HFF-Myc (cell line): ENCODE measurements at places on chromosomes 4 and X.

- no peak for DNase-seq
These were observed 221.7 kb downstream of the RBMX2 start for GRCh38 chrX:130623518-130623917.

DNA sequence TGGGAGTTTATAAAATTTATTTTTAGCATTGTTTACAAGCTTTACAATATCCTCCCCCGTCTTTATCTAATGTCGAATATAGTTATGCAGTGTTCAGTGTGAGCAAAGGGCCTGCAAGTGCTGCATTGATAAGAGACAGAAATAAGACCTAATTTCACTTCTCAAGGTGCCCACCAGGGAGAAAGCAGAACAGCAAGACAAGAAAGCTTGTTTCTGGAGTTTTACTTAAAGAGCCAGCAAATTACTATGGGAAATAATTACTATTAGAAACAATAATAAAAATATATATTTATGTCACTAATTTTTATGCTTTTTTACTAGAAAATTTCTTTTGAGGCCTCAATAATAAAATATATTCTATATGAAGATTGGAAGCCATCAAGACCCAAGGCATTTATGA is 2677.7 kb downstream of the ARAP2 start:
- no peak for DNase-seq

DNA sequence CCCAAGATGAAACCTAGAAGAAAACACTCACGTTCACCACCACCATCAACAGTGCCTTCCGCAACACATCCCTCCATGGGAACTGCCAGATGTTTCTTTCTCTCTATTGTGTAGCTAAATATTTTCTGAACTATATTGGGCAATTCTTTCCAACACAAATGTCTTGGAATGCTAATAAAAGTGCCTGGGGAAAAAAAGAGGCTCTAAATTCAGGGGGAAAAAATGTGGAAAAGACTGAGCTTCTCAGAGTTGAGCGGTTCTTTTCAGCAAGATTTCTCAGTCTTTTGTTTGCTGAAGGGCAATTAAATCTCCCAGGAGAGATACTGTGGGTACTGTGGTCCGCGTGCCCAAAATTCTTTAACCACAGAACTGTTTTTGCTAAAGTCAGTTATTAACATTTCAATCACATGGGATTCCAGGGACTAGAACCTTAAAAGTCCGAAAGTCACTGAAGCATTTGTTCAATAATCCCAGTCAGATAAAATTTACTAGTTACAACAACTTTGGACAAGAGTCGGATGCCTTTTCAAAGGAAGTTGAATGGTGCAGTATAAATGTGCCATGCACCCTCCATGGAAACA is 51.9 kb upstream of the DHRSX start:
- DNase-seq = peak; percentile 61

- no peak for DNase-seq
These were observed 32.7 kb downstream of the DMD start for GRCh38 chrX:33178690-33179089.

- peak; percentile 0 for DNase-seq
These were observed 33.2 kb upstream of the BMP15 start for GRCh38 chrX:50877310-50877709.

DNA sequence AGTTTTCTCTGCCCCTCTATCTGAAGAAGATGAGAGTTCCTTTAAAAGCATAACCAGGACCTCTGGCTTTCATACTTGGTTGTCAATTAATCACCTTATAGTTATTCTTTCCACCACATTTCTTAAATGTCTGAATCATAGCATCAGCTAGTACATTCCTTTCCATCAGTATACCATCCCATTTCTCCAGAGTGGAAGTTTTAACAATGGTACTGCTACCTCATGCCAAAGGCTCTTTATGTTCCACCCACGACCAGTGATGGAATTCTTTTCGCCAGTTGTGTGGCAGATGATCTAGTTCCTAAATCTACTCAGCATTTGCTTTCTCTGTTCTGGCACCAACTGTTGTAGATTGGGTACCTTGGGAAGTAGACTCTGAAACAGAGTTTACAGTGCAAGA is 379.8 kb downstream of the ZNF674 start:
- DNase-seq = no peak

DNA sequence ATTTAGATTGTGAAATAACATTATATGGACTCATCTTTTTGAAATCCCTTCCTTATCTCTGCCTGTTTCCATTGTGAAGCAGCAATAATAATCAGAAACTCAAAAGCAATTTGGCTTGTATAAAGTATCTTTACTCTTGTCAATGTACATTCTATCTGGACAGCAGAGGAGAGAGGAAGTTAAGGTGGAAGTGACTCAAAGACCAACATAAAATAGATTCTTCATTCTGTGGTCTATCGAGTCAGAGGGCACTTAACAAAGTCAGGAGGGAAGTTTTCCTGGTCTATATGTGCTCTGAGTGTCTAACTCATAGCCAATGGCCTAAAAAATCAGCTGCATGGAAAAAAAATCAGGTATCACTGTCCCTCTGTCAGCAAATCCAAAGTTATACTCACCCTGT is 155.5 kb downstream of the EMCN start:
- no peak for DNase-seq

DNA sequence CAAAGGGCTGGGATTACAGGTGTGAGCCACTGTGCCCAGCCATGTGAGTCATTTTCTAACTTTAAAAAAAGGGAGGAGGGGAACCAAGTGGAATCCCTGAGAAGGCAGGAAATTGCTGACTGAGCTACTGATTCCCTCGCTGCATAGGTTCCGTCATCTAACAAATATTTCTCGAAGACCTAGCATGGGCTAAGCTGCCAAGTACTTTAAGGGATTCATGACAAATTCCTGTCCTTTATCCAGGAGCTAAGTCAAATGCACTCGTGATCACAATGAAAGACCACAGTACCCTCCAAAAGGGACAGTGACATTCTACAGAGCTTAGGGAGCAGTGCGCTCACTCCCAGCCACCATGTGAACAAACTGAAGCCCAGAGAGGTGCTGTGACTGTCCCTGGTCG is 33.2 kb upstream of the MAN2B2 start:
- DNase-seq = no peak

GRCh38 chr4:8321771-8322170 is 52.2 kb downstream of the HTRA3 start:
- DNase-seq = no peak

GRCh38 chr4:119014658-119015057 is 121.0 kb upstream of the MYOZ2 start:
- no peak for DNase-seq

- no peak for DNase-seq
These were observed 69.3 kb upstream of the HMX1 start for GRCh38 chr4:8940792-8941491.

- no peak for DNase-seq
These were observed 5.2 kb downstream of the MAEA start for GRCh38 chr4:1294891-1295290.

GRCh38 chrX:154511761-154512160 is 4.3 kb downstream of the FAM3A start:
- no peak for DNase-seq

GRCh38 chrX:154440623-154441357 is 3.2 kb upstream of the FAM50A start:
- DNase-seq = no peak

DNA sequence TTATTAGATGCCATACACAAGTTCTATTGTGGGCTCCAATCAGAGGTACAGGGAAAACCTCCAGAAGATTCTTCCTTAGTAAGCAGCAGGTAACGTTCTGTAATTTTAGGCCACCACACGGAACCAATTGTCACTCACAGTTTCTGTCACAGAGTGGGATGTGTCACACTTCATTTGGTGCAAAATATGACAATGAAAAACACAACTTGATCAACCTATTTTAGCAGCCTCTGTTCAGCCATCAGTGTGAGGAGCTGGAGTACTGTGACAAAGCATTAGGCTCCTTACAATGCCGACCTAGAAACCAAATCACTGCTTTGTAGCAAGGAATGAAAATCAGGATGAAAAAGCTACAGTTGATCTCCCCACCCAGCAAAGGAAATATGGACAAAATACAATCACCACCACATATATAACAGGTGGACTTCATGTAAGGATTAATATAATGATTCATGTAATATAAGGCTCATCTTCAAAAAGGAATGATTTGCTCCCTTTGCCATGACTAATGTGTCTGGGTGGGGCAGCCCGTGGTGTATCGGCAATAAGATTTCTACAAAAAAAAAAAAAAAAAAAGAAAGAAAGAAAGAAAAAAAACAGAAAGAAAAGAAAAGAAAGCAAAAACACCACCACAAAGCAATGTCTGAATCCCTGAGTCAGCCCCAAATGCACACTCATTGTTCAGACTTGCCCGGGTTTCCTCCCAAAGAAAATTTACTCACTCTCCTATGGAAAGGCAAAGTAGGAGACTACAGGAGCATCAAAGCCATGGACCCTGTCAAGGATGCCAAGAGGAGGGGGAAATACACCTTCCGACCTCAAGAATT is 36.0 kb downstream of the SLC9A7 start:
- DNase-seq = no peak

DNA sequence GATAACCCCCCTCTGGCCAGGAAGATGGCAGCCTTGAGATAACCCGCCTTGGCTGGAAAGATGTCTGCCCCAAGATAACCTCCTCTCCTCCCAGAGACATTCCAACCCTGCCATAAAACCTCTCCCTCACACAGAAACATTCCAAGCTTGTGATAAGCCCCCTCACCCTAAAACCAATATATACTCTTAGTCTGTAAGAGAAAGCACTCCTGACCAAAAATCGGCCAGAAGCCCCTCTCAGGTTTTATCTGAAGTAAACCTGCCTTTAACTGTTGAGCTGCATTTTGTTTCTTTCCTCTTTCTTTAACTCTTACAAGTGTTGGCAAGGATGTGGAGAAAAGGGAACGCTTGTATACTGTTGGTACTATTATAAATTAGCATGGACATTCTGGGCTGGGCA is 8.5 kb downstream of the ERCC6L start:
- no peak for DNase-seq

GRCh38 chr4:56817840-56818491 is 3.5 kb downstream of the SPINK2 start:
- no peak for DNase-seq

DNA sequence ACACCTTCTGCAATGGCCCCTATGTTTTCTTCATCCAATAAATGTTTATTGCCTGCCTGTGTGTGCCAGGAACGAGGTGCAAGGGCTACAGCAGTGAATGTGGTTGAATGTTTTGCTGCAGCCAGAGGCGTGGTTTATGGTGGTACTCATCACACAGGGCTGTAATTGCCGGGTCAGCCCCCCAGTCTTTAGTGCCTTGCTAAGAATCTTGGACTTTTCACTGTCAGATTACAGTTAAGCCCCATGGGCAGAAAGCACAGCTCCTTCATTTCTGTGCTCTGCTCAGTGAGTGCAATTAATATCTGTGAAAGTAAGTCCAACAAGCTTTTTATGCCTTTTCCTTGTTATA is 67.8 kb downstream of the TAPT1 start:
- no peak for DNase-seq

DNA sequence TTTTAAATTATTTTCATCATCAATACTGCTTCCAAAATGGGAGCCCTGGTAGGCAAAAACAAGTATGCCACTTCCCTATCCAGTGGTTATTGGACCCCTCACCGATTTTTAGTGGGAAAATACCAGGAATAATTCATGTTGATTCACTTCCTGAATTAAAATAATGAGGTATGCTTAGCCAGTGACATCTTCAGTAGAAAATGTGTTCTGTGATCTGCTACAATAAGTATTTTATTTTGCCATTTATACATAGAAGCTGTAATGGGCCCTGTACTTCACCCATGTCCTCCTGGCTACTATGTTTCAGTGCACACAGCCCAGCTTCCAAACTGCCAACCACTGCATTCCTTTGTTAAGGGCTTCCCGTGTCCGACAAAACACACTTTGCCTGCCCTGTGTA is 41.0 kb upstream of the KLHL34 start:
- DNase-seq = no peak

GRCh38 chr4:99300934-99301333 is 10.1 kb upstream of the ADH1A start:
- DNase-seq = peak; percentile 91

- DNase-seq = no peak
These were observed 144.4 kb downstream of the MAGEB17 start for GRCh38 chrX:16311671-16312070.
